Hematopoietic multipotent progenitor cell treated with erythropoietin and hydrocortisone succinate and interleukin-3 and kit ligand, for 15 days (in vitro differentiated cells): ENCODE measurements at places on chromosomes 12 and 14.

DNA sequence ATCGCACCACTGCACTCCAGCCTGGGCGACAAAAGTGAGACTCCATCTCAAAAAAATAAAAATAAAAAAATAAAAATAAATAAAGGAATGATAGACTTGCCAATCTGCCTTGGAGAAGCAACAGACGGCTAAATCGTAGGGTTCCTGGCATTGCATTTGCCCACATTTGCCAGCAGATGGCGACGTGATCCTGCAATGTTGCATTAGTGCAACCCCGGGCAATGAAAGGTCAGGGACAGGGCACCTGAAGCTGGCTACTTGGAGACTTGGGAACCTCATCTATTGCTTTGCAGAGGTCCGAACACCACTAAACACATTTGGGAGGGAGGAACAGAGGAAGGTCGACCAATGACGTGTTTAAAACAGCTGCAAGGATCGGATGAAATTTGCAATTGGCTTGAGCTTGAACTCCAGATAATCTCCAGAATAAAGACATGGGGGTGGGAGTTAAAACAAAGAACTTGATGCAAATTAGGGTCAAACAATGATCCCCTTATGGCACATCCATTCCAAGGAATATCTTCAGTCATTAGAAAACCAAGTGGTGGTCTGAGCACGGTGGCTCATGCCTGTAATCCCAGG lies 34.6 kb downstream of the SPRING1 start:
- DNase-seq = peak; percentile 71

DNA sequence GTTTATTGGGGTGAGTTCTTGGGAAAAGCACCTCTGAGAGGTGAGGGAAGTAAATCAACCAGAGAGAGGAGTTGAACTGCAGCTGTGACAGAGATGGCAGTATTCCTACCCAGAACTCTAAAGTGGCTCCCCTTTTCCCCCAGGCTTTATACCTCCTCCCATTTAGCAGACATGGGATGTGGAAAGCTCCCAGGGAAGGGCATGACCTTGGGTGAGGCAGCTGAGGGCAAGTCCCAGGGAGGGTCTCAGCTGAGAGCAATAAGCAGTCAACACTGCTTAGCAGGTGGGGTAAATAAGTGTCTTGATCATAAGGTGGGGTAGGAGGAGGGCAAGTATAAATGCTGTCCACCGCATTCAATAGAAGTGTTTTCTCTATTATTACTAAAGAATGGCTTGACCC lies 143.0 kb downstream of the AKAP6 start:
- no peak for DNase-seq

DNA sequence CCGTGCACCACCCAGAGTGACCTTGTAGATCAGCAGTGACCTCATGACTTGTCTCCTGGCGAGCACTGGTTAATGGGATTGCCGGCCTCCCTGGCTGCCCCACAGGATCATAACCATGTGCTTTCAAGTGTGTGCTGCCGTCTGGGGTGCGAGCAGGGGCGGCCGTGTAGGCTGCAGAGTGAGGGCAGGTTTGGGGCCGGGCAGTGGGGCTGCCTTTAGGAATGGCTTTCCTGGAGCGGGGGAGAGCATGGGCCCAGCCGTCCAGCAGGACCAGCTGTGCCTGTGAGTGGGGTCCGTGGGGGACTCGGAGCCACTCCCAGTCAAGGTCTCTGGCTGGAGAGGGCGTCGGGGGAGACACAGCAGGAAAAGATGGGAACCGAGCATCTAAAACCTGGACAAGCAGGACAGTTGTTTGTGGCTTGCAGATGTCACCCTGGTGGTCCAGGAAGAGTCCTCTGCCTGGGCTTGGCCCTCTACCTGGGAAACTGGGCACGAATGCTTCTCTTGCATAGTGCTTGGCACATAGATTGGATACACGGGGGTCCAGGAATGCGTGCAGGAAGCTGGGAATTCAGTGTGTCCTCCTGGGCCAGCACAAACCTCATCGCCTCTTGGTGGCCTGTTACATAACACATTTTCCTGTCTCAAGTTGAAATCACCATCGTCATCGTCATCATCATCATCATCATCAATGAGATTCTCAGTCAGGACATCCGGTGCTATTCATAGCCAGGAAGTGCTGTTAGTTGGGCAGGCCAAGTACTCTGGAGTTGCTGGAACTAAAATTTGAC lies 96.0 kb downstream of the ADGRD1 start:
- DNase-seq = no peak

DNA sequence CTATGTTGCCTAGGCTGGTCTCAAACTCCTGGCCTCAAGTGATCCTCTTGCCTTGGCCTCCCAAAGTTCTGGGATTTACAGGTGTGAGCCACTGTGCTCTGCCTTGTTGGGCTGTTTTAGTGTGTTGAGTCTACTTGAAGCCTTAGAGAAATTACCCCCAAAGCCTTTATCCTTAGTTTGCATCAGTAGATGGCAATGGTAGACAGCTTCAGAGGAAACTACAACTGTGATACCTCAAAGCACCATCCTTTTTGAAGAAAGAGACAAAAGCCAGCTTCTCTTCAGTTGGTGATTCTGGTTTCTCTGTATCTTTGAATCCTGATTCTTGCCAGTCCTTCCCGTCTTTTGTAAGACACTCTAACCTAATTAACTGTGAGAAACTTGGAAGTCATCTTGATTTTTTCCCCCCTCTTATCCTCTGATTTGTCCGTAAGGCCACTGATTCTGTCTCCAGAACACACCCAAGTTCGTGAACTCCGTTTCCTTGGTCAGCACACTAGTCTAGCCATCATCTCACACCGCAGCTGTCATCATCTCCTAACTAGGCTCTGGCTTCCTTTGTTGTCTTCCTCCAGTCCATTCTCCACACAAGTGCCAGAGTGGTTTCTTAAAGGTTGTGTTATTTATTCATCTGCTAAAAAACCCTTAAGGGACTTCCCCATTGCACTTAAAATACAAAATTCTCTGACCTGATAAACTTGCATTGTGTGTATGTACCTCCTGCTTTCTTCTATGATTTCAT lies 20.2 kb downstream of the ATP2A2 start:
- DNase-seq = no peak

GRCh38 chr12:57395121-57395520 lies 35.7 kb downstream of the R3HDM2 start:
- no peak for DNase-seq

DNA sequence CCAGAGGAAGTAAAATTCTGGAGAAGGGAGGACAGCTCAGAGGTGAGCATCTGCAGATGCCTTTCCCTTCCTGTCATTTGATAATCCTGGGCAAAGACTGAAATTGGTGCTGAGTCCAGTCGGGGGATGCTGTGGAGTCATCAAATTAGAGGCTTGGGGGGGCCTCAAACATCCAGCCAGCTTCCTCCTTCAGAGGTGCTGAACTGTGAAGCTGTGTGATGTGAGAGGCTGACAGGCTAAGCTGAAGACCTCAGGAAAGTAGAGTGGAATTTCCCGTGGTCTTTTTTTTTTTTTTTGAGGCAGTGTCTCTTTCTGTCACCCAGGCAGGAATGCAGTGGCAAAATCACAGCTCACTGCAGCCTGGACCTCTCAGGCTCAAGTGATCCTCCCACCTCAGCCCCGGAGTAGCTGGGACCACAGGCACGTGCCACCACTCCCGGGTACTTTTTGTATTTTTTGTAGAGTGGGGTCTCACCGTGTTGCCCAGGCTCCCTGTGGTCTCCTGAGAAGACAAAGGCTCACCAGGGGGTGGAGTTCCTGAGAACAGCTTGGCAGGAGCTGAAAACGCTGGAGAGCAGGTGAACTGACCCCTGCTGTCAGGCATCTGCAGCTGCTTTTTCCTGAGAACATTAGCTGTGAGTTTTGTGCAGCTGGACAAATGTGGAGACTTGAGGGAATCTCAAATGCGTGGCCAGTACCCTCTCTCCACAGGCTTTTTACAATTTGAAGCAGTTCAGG lies 6.1 kb upstream of the TCL1B start:
- no peak for DNase-seq

DNA sequence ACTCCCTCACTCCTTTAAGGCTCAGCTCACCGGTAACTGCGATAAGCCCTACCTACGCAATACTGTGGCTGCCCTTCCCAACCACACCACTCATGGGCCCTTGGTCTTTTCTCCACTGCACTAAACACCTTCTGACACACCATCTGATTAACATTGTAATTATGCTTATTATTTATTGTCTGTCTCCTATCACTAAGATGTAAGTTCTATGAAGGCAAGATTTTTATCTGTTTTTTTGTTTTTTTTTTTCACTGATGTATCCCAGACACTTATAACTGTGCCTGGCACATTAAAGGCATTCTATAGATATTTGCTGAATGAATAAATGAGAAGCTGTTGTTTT lies 34.2 kb upstream of the PYGL start:
- DNase-seq = no peak
